ENCODE measurements at places on chromosomes 1 and 21. TPM values are rescaled to one million over a fixed set of nuclear protein-coding genes. Genes with fewer than 3 reads are reported as not detected.

GRCh38 chr1:172180501-172181285, 239.8 kb upstream of the C1orf105 start:
- peak; percentile 49 for DNase-seq
- peaks cover 58% of the 10 kb centered on the region for H3K4me1 ChIP-seq
- H3K4me3 ChIP-seq, result no peak overlapping the region

DNA sequence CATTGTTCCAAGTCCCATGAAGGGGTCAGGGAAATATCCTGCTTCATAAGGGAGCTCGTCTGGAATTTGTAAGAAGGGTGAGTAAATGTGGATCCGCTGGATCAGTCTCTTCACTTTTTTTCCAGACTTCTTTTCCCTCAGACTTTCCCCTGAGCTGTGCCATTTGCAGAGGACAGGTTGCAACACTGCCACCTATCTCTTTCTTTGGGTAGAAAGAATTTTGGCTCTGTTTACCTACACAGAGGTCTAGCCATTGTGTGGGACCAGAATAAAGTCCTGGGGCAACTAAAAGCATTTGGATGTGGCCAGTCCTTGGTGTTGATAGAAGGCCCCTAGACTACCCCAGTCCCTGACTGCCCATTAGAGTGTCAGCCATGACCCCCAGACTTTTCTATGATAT, 1146.7 kb upstream of the PRMT6 start:
- DNase-seq, result no peak
- no peak overlapping the region for H3K4me3 ChIP-seq
- no peak overlapping the region for H3K27ac ChIP-seq
- peaks cover under 1% of the 10 kb centered on the region for H3K4me1 ChIP-seq
- no peaks in the 10 kb centered on the region for H3K36me3 ChIP-seq

- H3K36me3 ChIP-seq, result no peaks in the 10 kb centered on the region
- H3K27ac ChIP-seq, result peak overlapping the region; percentile 53
- peaks cover 20% of the 10 kb centered on the region for H3K4me1 ChIP-seq
- DNase-seq, result peak; percentile 55
Measured at GRCh38 chr1:232629250-232630046, 485 bp downstream of the SIPA1L2 start.

DNA sequence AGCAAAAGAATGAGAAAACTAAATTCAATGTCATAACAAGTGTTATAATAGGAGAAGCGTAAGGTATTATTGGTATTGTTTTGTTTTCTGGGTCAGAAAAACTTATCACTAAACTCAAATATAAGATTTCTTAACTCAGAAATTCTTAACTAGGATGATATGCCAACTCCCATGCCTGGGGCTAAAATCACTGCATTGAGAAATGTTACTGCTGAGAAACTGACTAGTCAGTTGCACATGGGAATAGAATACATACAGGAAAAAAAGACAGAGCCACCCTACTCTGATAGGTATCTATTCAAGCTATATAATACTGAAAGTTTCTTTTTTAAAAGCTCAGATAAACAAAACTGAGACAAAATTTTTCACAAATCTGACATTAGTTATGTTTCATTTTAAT, 56.3 kb downstream of the PRPF38A start:
- H3K27ac ChIP-seq, result no peak overlapping the region
- H3K4me3 ChIP-seq, result no peak overlapping the region
- no peaks in the 10 kb centered on the region for H3K27me3 ChIP-seq
- H3K36me3 ChIP-seq, result no peaks in the 10 kb centered on the region
- no peak for DNase-seq

GRCh38 chr1:97271916-97272788, 550.6 kb downstream of the PTBP2 start:
- no peak for DNase-seq
- no peak overlapping the region for H3K4me3 ChIP-seq
- H3K4me1 ChIP-seq, result peaks cover 26% of the 10 kb centered on the region
- no peaks in the 10 kb centered on the region for H3K36me3 ChIP-seq
- H3K27ac ChIP-seq, result no peak overlapping the region

KLHDC9 gene
- 1.4 TPM for total RNA-seq

SPRR1A gene
- not detected for total RNA-seq

Data from hepatocyte (in vitro differentiated cells).